ENCODE measurements at places on chromosomes 3 and 15.

- DNase-seq: peak; percentile 39
Observed at GRCh38 chr3:167493244-167493643, 19.4 kb upstream of the SERPINI2 start.

DNA sequence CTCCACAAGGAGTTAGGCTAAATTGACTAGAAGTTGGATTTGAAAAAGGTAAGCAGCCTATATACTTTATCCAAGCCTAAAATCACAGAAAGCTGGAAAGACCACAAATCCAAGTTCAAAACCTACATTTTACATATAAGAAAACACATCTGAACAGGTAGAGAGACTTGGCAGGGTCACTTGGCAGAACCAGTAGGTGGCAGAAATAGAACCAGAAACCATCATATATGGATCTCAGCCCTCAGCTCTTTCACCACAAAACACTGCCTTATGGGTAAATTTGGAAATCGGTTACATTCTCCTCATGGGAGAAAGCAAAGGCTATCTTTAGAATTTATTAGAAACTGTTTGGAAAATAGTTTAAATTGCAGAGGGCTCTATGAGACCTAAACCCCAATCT lies 44.2 kb downstream of the MKRN2 start:
- DNase-seq: no peak

DNA sequence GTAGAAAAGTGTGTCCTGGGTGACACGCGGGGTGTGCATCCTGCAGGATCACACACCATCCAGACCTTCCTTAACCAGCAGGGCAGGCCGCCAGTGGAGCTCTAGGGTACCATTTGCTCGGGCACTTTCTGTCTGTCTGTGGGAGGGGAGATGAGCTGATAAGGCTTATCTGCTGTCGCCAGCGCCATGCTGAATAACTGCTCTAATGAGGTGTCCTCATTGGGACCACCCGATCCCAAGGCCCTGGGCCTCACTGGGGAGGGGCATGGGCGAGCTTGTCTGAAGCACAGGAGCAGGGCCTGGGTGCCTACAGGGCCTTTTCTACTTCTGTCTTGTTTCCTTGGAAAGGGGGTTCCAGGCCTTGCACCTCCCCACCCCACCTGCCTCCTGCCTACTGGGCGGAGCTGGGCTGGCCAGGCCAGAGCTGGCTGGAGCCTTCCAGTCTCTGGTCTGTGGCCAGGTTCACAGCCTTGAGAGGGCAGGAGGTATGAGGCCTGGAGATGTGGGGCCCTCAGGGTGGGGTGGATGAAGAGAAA lies 2.5 kb upstream of the GATA2 start:
- peak; percentile 30 for DNase-seq

- DNase-seq: no peak
Observed at GRCh38 chr3:172294223-172294806, 153.9 kb downstream of the GHSR start.

All from ELF-1 (cell line).